ENCODE measurements at places on chromosomes 7 and 10. TPM values are rescaled to one million over a fixed set of nuclear protein-coding genes. Genes with fewer than 3 reads are reported as not detected.

- no peak for DNase-seq
Measured at GRCh38 chr10:117731121-117731791, 188.7 kb downstream of the EMX2 start.

DNA sequence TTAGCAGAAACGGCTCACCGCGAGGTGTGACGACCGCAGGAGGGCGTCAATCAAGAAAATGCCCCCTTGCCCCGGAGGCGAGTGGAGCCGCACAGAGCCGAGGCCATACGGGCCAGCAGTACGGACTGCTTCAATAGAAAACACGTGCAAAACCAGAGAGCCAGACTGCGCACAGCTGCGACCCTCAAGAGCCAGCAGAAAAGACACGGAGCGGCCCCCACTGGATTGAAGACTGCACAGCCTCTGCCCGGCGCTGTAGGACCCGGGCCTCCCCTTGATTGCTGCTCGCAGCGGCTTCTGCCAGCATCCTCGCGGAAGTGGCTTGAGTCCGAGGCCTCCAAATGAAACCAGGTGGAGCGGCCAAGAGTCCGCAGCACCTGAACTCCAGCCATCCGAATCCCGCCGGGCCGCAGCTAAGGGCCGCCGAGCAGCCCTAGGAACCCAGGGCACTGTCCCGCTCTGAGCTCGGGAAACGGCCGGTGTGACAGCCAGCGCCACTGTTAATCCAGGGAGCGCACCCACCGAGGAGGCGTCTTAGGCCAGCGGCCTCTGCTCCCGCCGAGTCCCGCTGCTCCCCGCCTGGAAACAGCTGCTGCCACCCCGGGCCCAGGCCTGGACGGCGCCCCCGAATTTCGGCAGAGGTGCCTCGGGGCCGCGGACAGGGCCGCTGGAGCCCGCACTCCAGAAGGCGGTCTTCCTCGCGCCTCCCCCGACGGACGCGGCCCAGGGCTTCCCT lies 660 bp upstream of the HHEX start:
- peak; percentile 46 for DNase-seq

DNA sequence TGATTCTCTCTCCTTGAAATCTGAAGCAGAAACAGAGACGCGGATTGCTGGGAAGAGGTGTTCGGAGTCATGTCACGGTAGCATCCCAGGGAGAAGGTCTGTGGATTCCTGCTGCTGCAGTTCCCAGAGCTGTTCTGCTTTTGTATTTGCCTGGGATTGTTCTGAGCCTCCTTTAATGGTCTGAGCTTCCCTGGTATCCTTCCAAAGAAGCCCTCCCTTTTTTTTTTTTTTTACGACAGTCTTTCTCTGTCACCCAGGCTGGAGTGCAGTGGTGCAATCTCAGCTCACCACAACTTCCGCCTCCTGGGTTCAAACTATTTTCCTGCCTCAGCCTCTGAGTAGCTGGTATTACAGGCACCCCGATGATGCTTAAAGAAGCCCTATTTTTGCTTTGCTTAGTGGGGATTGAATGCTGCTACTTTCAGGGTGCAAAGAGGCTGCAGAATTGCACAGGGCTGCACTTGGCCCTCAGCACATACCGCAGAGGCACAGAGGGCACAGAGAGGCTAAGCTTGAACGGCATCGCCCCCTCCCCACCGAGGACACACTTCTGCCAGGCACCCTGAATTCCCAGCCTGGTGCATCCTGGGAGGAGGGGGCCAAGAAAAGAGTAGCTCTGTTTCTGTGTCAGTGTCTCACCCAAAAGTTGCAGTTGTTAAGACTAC lies 208.6 kb upstream of the GALNT17 start:
- DNase-seq = no peak

DNA sequence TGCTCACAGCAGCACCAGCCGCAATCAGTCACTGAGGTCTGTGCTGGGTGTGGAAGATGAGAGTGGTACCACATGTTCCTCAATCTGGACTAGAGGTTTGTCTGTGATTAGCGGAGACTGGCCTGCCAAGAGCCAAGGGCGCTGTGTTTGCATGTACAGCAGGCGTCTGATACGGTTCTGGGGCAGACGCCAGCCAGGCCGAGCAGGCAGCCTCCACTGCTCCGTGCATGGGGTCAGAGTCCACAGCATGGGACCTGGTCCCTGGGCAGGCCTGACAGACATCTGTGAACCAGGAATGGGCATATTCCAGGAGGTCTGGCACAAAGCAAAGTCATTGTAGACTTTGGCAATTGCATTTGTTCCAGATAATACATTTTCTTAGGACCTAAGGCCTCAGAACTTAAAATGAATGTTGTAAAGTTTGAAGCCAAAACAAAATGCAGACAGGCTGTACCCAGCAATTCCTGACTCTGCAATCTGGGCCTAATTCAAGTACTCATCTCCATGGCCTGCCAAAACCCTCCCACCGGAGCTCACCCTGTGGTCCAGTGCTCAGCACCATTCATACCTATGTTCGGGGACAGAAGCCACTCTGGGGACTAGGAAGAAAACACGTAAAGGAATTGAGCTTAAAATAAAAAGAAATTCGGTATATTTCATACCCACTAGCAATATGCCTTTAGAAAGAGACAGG lies 50.0 kb upstream of the FAM20C start:
- DNase-seq = no peak

GRCh38 chr10:1735562-1735961 lies 1.8 kb downstream of the ADARB2 start:
- no peak for DNase-seq

- no peak for DNase-seq
Measured at GRCh38 chr7:27148031-27148755, 619 bp upstream of the HOXA6 start.

DNA sequence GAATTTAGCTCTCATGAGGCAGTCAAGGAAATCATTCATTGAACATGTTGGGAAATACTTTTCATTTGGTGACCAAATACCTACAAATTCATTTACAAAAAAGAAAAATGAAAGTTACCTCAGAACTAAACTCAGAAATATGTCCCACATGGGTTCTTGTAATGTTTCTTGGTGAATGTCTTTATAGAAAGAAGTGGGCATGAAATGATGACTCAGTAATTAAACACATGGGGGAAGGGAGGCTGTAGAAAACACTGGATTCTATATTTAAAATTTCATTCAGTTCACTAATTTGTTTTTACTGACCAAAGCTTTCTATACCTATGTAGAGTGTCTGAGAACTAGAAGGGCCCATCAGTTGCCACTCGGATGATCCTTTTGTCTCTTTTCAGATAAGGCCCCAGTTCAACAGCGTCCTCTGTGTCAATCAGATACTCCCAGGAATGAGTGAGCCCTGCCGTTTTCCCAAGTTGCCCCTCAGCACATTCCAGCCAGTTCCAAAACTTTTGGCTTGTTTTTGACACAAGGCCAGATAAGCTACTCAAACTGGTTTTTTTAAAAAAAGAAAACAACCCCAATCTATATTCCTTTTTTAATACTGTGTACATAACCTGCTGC lies 49.3 kb upstream of the AGBL3 start:
- no peak for DNase-seq

DNA sequence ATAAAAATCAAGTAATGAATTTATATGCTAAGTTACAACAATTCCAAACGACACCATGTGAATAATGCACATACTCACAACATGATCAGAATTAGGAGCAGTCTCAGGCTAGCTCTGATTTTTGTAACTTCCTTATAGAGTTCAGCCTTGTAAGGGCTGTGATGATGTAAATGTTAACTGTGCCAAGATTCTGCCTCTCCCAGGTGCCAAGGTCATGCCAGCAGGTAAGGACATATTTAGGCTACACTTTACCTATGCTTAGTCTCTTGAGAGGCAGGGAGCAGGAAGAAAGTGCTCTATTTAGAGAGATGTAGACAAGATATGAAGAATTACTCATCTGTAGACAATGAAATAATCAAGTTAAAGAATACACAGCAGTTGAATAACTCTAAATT lies 53.6 kb upstream of the AGR3 start:
- DNase-seq = no peak

DNA sequence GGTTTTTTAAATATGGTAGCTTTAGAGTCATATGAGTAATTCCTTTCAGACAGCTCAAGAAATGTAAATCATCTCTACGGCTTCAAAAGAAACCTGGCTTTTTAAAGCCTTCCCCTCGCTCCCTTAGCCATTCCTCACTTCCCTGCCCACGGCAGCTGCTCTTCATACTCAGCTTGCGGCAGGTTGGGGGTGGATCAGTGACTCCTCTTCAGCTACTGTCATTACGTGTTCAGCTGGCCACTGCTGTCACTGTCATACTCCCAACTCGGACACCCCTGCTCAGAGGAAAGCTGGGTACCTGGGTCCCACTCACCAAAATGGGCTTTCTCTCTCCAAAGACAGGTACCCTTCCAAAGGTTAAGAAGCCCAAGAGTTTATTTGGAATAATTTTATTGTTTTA lies 6.6 kb downstream of the YWHAG start:
- DNase-seq = no peak

GRCh38 chr7:26657206-26657641 lies 207.2 kb downstream of the SKAP2 start:
- DNase-seq = no peak

DNA sequence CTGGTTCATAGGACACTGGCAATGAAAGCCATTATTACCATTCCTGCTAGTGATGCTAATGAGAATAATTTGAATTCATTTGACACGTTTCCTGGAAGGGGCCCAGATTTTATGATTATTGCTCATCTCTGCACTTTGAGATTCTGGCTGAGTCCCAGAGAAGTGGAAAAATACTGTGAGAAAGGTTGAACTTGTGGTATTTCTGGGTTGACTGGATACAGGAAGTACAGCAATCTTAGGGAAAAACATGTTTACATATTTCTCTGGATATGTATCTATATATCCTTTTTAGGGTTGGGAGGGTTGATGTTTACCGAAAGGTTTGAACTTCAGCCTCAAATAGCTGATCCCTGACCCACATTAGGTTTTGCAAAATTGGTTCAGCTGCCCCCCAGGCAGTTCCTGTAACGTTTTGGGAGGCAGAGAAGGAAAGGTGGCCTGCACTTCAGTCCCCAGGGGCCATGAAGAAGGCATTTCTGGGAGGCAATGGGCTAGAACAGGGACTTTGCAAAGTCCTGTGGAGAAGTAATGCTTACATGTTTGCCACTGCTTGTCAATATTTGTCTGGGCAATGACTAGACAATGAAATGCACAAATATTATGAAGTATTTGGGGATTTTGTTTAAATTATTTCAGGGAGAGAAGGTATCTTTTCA lies 253.7 kb upstream of the PITRM1 start:
- peak; percentile 84 for DNase-seq

GRCh38 chr10:119686465-119687191 lies 35.4 kb downstream of the BAG3 start:
- DNase-seq = peak; percentile 65

DNA sequence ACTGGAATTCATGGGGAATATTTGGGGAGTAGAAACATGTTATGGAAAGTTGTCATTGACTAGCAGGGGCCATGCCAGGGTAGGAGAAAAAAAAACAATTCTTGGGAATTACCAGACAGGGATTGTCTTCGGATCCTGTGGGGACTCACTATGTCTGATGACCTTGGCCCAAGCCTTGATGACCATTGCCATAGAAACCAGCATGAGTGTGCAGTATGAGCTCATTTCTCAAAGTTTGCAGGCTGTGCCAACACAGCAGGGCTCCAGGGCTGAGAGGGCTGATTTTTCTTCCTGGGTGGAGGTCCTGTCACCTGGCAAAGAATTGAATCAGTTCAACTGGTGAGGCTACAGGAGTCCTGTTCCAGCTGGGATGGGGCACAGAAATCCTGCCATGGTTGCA lies 198.3 kb downstream of the ADRA2A start:
- no peak for DNase-seq

DNA sequence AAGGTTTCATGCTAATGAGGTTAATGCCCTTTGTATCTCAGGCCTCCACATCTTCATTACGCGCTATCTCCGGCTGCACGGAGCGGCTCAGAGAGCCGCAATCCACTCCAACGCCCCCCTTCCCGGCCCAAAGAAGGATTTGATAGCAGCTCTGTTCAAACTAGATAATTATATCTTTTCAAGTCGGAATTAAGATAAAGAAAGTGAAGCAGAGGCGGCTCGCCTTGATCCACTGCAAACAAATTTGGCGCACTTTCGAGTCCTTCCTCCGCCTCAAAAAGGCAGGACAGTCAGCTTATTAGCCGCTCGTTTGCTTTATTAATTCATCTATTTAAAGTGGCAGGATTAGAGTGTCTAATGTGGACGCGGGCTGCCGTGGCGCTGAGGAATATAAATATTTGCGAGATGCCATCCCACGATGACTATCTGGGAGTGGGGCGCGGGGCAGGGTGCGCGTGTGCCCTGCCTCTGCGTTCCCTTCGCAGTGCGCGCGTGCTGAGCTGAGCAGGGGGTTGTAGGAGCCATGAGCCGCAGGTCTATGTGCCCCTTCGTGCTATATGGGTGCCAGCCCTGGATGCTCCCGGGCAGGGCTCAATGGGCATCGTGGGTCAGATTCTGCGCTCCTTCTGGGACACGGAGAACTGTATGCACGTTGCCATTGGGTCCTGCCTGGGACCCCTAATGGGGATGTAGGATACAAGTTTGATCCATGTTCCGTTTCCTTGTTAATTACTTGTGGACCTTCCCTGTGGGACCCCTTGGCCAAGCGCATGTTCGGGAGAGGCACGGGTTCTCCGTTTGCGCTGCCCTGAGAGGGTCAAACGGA lies 9.0 kb downstream of the EMX2 start:
- no peak for DNase-seq

GRCh38 chr7:81161451-81162075 lies 242.7 kb upstream of the SEMA3C start:
- peak; percentile 87 for DNase-seq

GRCh38 chr10:90885176-90885575 lies 13.4 kb downstream of the RPP30 start:
- no peak for DNase-seq

CFAP70 gene
- 0.78 TPM for total RNA-seq

UMAD1 gene
- total RNA-seq = 19.9 TPM

SPAM1 gene
- total RNA-seq = not detected

PLAC9 gene
- not detected for total RNA-seq

CALML5 gene
- not detected for total RNA-seq

ADAM22 gene
- total RNA-seq = 0.61 TPM

PDK4 gene
- total RNA-seq = 0.41 TPM

VAX1 gene
- total RNA-seq = 0.27 TPM

SPDYE8 gene
- total RNA-seq = not detected

PON3 gene
- total RNA-seq = not detected

Data from Caki2 (cell line).